ENCODE measurements at places on chromosomes 12 and 14.
A peak's percentile ranks its signal among the peaks of the same experiment; 100 is the strongest.

DNA sequence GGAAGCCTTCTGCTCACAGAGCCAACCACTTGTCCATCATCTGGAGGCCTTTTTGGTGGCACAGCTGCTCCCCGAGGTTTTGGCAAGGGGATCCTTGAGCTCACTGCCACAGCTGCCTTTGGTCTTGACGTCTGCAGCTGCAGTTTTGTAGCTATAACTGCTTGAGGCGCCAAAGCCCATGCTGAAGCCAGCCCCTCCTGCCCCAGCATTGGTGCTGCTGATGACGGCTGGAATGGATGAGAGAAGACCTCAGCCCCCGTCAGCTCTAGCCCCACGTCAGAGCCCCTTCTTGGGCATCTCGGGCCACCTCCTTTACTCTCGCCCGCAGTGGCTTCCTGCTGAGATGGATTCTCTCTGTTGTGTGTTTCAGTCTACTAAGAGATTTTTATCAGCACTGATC lies 12.3 kb upstream of the KRT74 start:
- DNase-seq = no peak

GRCh38 chr12:53336181-53336681 lies at the start of gene SP7:
Gene SP7 (minus strand): TSS chr12:53336354. CDS start chr12:53335646, 708 bp downstream.
- DNase-seq = no peak

- DNase-seq = peak; percentile 6
These were observed 41.0 kb downstream of the HECTD4 start for GRCh38 chr12:112341046-112341825.

- no peak for DNase-seq
These were observed 1.2 kb downstream of the ACOT6 start for GRCh38 chr14:73613419-73613963.

DNA sequence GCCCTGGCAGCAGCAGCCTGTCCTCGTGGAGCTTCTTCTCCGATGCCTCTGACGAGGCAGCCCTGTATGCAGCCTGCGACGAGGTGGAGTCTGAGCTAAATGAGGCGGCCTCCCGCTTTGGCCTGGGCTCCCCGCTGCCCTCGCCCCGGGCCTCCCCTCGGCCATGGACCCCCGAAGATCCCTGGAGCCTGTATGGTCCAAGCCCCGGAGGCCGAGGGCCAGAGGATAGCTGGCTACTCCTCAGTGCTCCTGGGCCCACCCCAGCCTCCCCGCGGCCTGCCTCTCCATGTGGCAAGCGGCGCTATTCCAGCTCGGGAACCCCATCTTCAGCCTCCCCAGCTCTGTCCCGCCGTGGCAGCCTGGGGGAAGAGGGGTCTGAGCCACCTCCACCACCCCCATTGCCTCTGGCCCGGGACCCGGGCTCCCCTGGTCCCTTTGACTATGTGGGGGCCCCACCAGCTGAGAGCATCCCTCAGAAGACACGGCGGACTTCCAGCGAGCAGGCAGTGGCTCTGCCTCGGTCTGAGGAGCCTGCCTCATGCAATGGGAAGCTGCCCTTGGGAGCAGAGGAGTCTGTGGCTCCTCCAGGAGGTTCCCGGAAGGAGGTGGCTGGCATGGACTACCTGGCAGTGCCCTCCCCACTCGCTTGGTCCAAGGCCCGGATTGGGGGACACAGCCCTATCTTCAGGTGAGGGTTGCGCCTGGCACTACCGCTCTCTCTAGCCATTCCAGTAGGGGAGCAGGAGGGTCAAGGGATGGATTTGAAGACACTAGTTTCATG lies 2.1 kb downstream of the NFATC4 start:
- no peak for DNase-seq
